T-helper 1 cell (primary cell): ENCODE measurements at places on chromosomes 3 and 15.
A peak's percentile ranks its signal among the peaks of the same experiment; 100 is the strongest.

- no peak for DNase-seq
These were observed 242.3 kb upstream of the ROBO1 start for GRCh38 chr3:80010021-80010571.

DNA sequence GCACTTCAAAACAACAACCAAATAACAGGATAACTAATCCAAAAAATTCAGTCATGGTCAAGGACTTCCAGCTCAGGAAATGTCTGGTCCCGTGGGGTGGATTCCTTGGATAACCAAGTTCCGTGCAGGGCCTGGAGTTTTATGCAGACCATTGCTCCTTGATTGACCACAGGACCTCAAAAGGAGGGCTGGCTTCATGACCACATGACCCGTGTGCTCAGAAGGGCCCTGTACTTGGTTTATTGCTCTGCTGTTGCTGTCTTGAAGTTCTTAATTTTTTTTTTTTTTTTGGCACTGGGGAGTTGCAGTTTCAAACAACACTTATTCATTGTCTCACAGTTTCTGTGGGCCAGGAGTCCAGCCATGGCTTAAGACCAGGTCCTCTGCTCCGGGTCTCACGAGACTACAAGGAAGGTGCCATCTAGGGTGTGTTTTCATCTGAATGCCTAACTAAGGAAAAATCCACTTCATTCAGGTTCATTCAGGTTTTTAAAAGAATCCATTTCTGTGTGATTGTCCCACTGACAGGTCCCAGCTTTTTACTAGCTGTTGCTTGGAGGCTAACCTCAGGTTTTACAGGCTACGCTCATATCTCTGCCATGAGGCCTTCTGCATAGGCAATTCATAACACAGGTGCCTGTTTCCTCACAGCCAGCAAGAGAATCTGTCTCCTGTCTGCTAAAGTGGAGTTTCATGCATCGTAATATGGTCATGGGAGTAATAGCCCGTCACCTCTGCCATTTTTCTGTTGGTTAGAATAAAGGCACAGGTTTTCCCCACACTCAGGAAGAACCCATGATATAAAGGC, 65.3 kb downstream of the FLNB start:
- no peak for DNase-seq

GRCh38 chr3:72694398-72694797, 153.8 kb downstream of the SHQ1 start:
- DNase-seq: no peak

- no peak for DNase-seq
These were observed 191.1 kb upstream of the TSC22D2 start for GRCh38 chr3:150216866-150217600.

- DNase-seq: no peak
These were observed 80.3 kb downstream of the STAG1 start for GRCh38 chr3:136671921-136672320.

DNA sequence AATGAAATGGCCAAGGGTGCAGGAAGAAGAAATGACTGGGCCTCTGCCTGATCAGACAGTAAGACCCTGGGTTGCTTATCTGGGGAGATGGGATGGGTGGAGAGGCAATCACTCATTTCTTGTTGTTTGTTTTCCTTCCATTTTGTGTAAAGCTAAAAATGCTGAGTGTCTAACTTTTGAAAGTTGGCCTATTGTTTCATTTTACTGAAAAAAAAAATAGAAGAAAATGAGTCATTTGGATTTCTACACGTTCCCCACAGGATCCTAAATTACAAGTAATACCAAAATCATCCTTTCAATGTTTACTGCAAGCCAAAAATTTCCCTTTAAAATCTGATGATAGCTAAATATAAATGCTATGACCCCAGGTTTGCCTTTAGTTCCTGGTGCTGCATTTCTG, 30.6 kb downstream of the PTX3 start:
- DNase-seq: no peak

- no peak for DNase-seq
These were observed 90.0 kb downstream of the FAM174B start for GRCh38 chr15:92565351-92566125.

- DNase-seq: no peak
These were observed 11.5 kb downstream of the ARHGEF3 start for GRCh38 chr3:56790016-56790821.

DNA sequence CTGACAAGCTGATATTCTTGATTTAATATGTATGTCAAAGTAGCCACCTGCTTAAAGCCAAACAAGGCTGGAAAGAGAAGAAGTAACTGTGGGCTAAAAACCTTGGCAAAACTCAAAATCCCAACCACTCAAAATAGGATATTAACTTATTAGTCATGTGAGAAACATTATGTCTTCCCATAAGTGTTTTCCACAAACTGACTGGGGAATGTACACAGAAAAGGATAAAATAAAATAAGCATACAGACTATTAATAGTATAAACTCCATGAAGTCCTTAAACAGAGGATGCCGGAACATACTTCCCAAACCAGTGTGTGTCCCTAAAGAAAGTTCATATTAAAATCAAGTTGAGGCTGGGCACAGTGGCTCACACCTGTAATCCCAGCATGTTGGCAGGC, 263.7 kb upstream of the THBS1 start:
- no peak for DNase-seq

GRCh38 chr3:81443958-81444357, 317.5 kb downstream of the GBE1 start:
- DNase-seq: no peak

GRCh38 chr3:43024181-43024885, 45.2 kb downstream of the GASK1A start:
- DNase-seq: peak; percentile 30
